OCI-M1 (cell line): ENCODE measurements at places on chromosomes 5 and 9.

- DNase-seq = no peak
These were observed 12.9 kb downstream of the NIPSNAP3B start for GRCh38 chr9:104776797-104777196.

DNA sequence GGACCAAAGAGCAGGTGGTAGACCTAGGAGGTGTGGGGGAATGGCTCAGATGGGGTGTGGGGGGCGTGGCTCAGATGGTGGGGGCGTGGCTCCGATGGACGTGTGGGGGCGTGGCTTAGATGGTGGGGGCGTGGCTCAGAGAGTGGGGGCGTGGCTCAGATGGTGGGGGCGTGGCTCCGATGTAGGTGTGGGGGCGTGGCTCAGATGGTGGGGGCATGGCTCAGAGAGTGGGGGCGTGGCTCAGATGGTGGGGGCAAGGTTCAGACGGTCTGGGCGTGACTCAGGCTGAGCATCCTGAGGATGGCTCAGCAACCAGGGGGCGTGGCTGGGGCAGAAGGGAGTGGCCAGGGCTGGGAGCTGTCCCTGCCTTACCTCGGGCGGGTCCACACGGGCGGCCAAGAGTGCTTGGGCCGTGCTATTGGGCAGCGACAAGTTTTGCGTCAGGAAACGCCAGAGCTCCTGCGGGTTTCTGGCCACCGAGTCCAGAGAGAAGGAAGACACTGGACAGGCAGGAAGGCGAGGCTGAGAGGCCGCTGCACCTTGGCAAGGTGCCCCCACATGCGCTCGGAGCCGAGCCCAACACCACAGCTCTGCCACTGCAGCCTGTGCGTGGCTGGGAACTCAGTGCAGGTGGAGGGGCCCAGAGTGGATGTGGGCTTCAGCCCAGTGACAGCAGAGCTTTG lies 5.9 kb downstream of the ABCA2 start:
- DNase-seq = peak; percentile 82

DNA sequence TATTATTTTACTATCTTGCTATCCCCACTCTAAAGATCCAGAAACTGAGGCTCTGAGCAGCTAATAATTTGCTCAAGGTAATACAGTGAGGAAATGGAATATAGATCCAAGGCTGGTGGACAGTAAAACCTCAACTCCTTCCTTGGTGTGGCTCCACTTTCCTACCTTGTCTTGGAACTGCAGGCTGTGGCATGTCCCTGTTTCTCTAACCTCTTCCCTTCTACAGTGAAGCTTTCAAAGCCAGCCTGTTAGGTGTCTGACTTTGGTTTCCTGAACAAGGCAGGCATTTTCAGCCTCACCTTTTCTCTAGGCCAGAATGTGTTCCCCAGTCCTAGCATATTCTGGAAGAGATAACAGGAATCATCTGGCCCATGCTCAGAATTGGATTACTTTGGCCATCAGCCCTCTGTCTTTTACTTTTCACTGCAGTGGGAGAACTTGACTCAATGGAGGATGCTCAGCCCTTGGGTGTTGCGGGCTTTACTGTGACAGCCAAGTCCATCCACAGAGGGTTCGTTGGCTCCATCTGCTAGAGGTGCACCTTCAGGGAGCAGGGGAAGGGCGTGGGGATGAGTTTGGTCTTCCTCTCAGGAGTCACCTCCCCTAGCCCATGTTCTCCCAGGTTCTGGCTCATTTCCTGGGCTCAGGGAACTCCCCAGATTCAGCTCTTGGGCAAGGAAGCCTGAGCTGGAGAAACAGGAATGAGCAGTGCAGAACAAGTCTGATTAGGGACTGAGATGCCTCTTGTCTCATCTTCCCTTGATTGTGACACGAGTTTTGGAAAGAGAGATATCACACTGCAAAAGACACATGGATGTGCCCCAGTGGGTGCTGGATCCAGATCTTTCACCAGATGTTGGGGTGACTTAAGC lies 1.1 kb downstream of the NIPAL4 start:
- no peak for DNase-seq

DNA sequence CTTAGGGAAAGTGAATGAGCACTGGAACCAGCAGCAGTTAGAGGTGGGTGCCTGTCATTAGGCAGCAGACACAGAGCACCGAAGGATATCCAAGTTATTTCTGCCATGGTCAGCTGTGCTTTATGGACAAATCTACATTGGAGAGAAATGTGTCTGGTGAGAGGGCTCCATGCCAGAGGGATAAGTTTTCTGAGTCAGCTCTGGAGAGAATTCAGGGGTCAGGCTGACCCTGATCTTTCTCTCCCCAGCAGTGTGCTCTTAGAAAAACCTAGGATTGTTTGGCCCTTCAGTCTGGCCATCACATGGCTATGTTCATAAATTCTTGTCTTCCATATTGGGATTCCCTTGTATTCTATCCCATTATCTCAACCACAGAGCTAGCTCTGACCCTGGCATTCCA lies 8.9 kb upstream of the IL17B start:
- no peak for DNase-seq

DNA sequence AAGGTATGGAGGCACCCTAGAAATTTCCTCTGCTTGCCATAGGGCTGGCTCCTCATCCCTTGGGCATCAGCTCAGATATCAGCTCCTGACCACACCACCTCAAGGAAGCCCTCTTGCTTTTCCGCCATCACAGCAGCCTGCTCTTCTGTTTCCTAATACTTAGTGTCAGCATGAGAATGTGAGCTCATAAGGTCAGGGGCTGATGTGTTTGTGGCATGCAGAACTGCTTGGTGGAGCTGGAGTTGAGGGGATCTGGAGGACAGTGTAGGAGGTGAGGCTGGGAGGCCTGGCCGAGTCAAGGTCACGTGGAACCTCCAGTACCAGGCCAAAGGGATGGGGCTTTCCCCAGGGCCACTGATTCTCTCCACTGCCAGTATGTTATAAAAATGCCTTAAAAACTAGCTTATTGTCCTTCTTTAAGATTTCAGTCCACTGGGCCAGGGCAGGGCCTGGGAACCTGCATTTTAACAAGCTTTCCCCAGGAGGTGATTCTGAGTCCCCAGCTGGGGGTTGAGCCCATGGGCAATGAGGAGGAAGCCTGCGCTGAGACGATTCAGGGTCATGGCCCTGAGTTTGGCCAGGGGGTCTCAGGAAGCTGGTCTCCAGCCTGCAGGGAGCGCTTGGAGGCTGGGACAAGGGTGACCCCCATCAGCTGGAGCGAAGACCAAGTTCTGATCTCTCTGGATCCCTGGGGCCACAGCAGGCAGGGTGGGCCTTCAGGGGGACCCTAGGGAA lies 28.6 kb downstream of the DAB2IP start:
- DNase-seq = no peak

DNA sequence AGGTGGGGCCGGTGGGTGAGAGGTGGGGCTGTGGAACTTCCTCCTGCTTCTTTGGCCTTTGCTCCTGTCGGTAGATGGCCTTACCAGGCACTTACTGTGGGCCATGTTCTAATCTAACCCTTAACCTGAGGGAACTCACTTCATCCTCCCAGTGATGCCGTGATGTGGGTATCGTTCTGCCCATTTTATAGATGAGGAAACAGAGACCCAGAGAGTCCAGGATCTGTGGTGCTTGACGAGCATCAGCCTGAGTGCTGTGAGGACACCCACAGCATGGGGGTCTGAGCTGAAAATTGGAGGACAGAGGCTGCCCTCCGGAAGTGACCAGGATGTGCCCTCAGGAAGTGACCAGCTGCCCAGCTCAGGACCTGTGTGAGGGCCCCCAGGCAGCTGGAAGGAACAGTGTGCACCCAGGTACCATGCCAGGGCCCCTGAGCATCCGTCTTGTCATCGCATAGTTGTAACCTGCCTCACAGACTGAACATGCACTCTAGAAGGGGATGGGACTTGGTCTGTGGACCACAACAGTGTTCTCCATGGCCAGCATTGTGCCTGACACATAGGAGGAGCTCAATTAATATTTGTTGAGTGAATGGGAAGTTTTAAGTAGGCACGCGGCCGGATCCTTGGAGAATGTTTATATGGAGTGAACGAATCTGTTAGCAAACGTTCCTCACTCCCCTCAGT lies 8.5 kb downstream of the NEK6 start:
- no peak for DNase-seq

DNA sequence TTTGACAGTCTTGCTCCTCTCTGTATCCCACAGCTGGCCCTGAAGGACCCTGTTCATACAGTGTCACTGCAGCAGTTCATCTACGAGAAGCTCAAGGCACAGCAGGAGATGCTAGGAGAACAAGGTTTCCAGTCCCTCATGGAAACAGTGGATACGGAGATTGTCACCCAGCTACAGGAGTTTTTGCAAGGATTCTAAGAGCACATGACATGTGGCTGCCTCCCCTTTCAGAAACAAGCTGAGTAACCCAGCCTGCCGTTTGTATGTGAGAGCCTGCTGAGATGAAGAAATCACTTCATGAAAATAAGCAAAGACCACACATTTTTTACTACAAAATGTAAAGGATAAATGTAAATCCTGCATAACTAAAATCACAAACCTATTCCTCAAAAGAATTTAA lies 48.5 kb downstream of the LRRC70 start:
- DNase-seq = no peak

GRCh38 chr5:39175273-39175955 lies 43.9 kb downstream of the FYB1 start:
- DNase-seq = no peak

DNA sequence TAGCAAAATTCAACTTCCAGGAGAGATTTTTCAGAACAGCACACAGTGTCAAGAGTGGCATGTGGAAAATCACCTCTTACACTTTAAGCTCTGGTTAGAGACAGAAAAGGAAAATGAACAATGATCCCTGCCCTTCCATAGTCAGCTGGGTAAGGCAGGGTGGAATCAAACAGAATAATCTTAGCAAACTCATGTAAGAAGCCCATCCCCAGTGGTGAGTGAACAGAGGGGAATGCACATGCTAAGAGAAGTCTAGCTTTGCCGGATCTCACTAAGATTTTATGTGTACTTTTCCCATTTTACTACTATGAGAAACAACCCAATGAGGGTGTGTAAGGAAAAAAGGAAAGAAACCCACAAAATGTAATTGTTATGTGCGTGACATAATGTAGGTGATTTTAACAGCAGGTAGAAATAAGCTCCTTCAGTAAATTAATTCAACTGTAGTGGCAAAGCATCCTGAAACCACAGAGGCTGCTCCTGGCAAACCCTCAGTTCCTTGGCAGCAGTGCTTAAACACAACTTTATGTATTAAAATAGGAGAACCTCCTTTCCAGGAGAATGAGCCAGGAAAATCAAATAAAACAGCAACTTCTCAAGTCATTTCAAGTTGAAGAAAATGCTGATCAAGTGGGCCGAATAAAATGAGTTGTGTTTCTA lies 366.0 kb upstream of the TRPC7 start:
- no peak for DNase-seq

- no peak for DNase-seq
These were observed 67.6 kb upstream of the TMC1 start for GRCh38 chr9:72453797-72454196.

DNA sequence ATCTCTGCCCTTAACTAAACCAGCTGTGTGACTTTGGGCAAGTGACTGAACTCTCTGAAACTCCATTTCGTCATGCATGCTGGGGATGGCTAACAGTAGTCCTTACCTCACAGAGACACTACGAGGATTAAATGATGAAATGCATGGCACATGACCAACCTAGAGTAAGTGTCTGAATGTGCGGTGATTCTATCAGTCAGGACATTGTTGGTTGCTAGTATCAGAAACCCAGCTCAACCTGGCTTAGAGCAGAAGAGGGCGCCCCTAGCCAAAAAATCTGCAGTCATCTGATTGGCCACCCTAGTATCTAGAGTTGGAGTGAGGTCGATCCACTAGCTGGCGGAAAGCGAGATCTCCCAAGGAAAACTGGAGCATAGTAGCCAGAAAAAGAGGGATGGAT lies 25.2 kb downstream of the NEURL1B start:
- peak; percentile 55 for DNase-seq

- no peak for DNase-seq
These were observed 52.4 kb upstream of the LRRTM2 start for GRCh38 chr5:138927544-138927943.

DNA sequence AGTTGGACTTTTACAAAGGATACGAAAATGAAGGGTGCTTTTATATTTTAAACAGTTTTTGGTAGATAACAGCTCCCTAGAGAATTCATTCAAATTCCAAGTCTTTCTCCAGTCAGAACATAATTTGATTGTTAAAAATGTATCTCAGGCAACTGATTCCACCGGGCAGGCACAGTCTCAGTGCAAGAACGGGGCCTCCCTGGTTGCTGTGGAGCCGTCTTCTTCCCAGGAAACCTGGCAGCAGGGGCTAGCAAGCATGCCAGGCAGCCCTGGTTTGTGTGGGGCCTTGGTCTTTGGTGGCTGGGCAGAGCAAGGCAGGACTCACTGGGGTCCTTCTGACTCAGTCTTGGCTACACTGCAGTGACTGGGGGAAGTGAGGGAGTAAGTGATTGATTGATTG lies 143.5 kb downstream of the NXNL2 start:
- no peak for DNase-seq

DNA sequence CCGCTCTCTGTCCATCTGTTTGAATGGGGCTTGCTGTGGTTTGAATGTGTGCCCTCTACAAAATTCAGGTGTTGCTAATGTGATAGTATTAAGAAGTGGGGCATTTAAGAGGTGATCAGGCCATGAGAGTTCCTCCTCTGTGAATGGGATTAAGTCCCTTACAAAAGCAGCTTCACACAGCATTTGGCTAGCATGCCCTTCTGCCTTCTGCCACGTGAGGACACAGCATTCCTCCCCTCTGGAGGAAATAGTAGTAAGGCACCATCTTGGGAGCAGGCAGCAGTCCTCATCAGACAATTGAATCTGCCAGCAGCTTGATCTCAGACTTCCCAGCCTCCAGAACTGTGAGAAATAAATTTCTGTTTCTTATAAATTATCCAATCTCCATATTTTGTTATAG lies 540.2 kb downstream of the CSNK1G3 start:
- no peak for DNase-seq

GRCh38 chr9:135745686-135746324 lies 43.8 kb downstream of the KCNT1 start:
- DNase-seq = no peak

DNA sequence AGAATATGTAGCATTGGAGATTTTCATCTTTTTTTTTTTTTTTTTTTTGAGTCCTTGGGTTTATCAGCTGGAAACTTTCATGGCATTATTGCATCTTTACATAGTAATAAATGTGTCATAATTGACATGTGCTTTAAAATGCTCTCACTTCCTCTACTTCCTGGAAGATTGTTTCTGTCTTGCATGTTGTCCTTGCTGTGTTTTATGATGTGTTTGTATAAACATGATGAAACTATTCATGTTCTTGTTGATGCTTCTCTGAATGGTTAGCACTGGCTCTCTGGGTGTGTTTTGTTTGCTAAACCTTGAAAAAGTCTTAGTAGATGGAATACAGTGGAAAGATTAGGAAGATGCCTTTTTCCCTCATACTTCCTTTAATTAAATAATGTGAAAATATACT lies 87.9 kb downstream of the IQGAP2 start:
- no peak for DNase-seq
